HuH-7 (cell line): ENCODE measurements at places on chromosomes 12 and 14.
A peak's percentile ranks its signal among the peaks of the same experiment; 100 is the strongest.

DNA sequence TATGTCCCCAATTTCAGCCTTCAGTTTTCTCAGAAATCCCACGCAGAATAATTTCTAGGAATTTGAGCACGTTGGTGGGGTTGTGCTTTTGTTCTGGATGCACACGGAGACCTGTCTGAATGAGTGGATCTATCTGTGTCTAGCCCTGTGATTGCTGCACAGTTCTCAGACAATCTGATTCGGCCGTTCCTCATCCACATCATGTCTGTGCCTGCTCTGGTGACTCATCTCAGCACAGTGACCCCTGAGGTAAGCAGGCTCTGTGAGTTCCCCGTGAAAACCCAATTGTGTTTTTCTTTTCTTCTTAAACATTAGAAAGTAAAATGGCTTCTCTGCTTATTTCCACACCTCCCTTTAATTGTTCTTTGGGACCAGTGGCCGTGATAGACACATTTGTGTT lies 20.2 kb downstream of the UBE3B start:
- DNase-seq, result no peak

DNA sequence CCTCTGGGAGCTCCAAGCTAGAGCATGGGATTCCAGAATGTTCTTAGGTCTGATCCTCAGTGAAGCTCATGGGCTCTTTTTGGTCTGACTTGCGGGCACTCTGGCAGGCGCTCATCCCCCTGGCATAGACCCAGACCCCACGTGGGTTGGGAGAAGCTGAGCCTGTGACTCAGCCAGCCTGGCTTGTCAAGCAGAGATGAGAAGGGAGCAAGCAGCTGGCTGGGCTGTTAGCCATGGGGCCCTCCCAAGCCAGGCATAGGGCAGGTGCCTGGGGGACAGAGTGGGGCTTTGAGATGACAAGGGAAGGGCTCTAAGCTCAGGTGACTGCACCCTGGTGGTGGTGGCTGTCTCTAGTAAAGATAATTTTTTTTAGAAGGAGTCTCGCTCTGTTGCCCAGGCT lies 80.3 kb upstream of the NOS1 start:
- DNase-seq, result no peak

DNA sequence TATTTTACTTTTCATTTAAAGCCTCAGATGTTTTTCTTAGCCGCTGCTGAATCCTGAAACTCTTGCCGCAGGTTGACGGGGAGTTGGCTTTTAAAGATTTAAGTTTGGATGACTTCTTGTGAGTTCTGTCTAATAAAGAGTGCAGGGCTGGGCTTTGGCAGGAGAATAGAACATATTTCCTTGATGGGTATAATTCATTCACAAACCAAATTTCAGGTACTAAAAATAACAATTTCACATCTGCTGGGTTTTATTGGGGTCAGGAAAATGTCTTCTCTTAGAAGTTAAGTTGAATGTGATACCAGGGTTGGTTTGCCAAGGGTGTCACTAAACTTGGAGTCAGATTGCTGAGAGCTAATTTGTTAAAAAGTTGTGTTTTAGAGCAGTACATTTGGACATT lies 9.7 kb downstream of the SP1 start:
- DNase-seq, result no peak

GRCh38 chr14:98791661-98792060 lies 480.3 kb downstream of the BCL11B start:
- no peak for DNase-seq

DNA sequence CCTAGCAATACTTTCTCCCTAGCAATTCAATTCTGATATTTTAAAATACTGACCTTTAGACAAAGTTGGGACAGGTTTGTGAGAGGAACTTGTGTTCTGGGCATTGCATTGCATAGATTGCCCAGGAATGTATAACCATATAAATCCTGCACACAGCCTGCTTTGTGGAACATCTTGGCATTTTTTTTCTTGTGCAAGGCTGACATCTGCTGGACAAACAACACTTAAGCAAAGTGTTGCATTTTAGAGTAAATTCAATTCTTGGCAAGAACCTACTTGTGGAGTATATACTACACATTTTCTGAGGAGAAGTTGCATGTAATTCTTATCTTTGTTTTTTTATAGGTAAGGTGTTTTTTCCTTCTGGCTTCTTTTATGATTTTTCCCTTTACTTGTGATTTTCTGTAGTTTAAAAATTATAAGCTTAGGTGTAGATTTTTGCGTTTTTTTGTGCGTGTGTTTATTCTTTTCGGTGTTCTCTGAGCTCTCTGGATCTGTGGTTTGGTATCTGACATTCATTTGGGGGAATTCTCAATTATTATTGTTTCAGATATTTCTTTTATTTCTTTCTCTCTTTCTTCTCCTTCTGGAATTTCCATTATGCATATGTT lies 26.4 kb downstream of the TESPA1 start:
- peak; percentile 30 for DNase-seq

DNA sequence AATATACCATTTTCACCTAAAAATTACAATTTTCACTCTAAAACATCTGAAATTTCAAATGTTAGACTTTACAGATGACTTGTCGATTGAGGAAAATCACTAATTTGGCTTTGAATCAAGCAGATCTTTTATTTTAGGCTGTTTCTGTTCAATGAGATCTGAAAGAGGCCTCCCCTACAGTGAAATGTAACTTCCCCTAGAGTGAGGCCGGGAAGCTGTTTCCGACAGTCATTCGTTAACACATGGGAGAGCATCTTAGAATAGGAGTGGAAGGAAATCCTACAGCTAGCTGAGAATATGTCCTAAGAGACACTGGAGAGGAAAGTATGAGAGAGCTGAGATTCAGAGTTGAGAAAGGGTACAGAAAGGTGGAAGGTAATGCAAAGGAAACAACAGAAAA lies 5.7 kb upstream of the C14orf93 start:
- DNase-seq, result no peak

- no peak for DNase-seq
Observed at GRCh38 chr14:91103116-91103515, 10.8 kb upstream of the DGLUCY start.

- no peak for DNase-seq
Observed at GRCh38 chr14:75640876-75641275, 19.8 kb downstream of the ERG28 start.

DNA sequence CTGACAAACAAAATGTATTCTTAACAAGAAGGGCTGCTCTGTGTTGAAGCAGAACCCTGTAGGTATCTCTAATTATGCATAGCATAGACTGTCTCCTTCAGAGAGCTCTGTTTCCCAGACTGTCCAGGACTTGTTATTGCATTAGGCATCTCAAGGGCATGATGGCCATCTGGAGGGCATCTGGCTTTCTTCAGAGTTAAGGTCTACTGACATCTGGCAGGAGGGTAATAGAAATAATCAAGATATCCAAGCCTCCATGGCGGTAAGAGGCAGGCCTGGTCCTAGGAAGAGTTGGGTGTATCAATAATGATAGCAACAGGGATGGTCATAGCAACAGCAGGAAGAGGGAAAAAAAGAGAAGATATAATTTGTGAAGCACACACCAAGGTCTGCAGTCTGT lies 161.2 kb downstream of the TTC8 start:
- no peak for DNase-seq

GRCh38 chr12:116060764-116061163 lies 216.7 kb downstream of the MED13L start:
- no peak for DNase-seq

GRCh38 chr14:71497645-71498086 lies 434.6 kb upstream of the RGS6 start:
- DNase-seq, result no peak

- DNase-seq, result no peak
Observed at GRCh38 chr12:120199025-120199424, 1.9 kb downstream of the RPLP0 start.

DNA sequence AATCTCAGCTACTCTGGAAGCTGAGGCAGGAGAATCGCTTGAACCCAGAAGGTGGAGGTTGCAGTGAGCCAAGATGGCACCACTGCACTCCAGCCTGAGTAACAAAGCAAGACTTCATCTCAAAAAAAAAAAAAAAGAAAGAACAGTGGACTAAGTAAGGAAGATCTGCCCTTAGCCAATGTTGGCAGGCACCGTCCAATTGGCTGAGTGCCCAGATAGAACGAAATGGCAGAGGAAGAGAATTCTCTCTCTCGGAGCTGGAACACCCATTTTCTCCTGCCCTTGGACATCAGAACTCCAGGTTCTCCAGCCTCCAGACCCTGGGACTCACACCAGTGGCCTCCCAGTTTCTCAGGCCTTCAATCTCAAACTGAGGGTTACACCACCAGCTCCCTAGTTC lies 49.9 kb downstream of the ESR2 start:
- DNase-seq, result no peak

- DNase-seq, result no peak
Observed at GRCh38 chr14:102901633-102902032, 20.8 kb upstream of the AMN start.

GRCh38 chr14:105351920-105352851 lies 37.6 kb downstream of the PACS2 start:
- DNase-seq, result peak; percentile 98

- peak; percentile 32 for DNase-seq
Observed at GRCh38 chr12:27733052-27733656, 22.5 kb downstream of the MRPS35 start.

- DNase-seq, result no peak
Observed at GRCh38 chr14:80358112-80358511, 146.8 kb upstream of the DIO2 start.
